ENCODE measurements at places on chromosomes 5 and 9. TPM values are rescaled to one million over a fixed set of nuclear protein-coding genes. Genes with fewer than 3 reads are reported as not detected.

- no peak for DNase-seq
These were observed 268.6 kb upstream of the MVB12B start for GRCh38 chr9:126058011-126058531.

The GABRA6 gene
- not detected for total RNA-seq

The DBH gene
- total RNA-seq: not detected

GRCh38 chr5:89241186-89241585, 358.2 kb upstream of the MEF2C start:
- DNase-seq: no peak

The MGAT4B gene
- 232 TPM for total RNA-seq

- DNase-seq: no peak
These were observed 56.2 kb upstream of the LPAR1 start for GRCh38 chr9:111094433-111094924.

DNA sequence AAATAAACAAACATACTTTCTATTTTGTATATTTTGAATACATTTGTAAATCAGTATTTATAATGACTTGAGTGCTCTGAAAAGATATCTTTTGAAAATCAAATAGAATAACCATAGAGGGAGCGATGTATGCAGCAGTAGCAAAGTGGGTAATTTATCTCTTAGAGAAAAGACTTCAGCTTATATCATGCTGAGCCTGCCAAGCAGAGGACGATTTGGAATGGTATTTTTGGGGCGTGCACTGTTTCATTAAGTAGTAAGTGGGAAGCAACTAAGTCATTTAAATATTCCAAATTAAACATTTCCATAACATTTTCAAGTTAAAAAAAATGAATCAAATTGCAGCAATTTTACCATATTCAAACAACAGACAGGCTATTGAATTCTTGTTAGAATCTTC, 147.6 kb downstream of the CDH10 start:
- DNase-seq: no peak

The ANKRD55 gene
- not detected for total RNA-seq

The IQGAP2 gene
- total RNA-seq: 0.80 TPM

GRCh38 chr5:53164478-53165165, 55.1 kb upstream of the MOCS2 start:
- DNase-seq: no peak

- DNase-seq: no peak
These were observed 115.9 kb downstream of the PIK3R1 start for GRCh38 chr5:68331192-68332079.

- peak; percentile 25 for DNase-seq
These were observed 1114.9 kb upstream of the C9orf72 start for GRCh38 chr9:28688172-28688571.

- DNase-seq: no peak
These were observed 654 bp downstream of the ADAMTS2 start for GRCh38 chr5:179344431-179345182.

- no peak for DNase-seq
These were observed 1.9 kb upstream of the NRARP start for GRCh38 chr9:137303893-137304382.

DNA sequence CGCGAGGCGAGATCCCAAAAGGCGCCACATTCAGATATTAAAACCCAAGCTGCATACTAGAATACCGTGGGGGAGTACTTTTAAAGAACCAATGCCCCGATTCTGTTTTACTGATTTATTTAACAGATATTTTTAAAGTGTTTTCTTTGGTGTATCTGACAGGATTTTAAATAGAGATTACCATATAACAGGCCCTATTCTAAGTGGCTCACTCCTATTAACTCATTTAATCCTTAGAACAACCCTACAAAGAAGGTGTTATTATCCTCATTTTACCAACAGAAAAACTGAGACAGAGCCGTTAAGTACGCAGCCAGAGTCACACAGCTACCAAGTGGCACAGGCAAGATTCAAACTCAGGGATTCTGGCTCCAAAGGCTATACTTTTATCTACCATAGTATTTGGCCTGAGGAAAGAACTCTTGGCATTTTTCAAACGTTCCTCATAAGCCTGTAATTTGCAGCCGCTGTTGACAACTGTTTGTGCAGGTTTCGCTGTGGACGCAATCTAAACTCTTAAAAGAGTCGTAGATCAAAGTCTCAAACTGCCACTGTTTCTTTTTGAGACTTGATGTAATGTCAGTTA, 550 bp upstream of the TMEM245 start:
- no peak for DNase-seq

- no peak for DNase-seq
These were observed 72.1 kb downstream of the PRLR start for GRCh38 chr5:35158204-35158603.

The IFNK gene
- not detected for total RNA-seq

GRCh38 chr5:173750538-173751265, 134.3 kb upstream of the BOD1 start:
- no peak for DNase-seq

The CEL gene
- total RNA-seq: 0.58 TPM

GRCh38 chr9:134554373-134555093, 87.1 kb upstream of the COL5A1 start:
- DNase-seq: no peak

DNA sequence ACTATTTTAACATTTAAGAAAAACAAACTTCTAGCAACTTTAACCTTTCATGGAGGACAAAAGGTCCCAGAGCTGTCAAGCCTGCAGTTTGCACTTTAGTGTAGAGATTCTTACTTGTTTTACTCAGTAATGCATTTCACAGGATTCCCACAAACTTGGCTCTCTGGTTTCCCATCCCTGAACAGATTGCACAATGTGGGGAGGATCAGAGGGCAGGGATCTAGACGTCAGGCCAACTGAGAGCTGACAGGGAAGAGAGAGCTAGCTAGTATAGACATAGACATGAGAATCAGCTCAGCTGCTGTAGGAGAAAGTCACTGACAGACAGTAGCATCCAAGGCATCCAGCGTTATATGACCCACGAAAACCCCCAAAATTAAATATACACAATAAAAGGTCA, 20.9 kb upstream of the BNIP1 start:
- peak; percentile 42 for DNase-seq

DNA sequence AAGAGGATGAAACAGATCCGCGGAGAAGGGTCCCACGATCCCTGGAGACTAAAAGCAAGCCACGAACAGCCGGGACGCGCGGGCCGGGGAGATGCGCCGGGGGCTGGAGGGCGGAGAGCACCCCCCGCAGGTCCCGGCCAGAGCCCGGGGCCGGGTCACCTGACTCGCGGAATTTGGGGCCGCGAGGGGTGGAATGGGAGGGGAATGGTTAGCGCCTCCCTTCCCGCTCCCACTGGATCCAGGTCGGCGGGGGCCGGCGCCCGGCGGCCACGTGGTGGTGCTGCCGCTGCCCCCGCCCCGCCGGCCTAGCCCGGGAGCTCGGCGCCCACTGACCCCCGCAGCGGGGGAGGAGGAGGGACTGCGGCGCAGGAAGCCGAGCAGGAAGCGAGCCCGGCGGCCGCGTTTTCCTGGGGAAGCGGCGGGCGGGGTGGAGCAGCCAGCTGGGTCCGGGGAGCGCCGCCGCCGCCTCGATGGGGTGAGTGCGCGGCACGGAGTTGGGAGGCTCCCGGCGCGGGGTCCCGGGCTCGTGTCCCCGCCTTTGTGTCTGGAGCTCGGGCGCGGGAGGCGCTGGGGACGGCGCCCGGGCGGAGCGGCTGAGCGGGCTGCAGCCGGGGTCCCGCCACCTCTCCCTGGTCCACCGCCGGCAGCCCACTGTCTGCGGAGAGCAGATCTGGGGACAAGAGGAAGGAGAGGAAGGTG, at the start of gene RAI14:
Gene RAI14 (plus strand): TSS at position 328 of the 699 bp plus-strand sequence. CDS start 30,592 bp downstream, outside the sequence.
- no peak for DNase-seq

DNA sequence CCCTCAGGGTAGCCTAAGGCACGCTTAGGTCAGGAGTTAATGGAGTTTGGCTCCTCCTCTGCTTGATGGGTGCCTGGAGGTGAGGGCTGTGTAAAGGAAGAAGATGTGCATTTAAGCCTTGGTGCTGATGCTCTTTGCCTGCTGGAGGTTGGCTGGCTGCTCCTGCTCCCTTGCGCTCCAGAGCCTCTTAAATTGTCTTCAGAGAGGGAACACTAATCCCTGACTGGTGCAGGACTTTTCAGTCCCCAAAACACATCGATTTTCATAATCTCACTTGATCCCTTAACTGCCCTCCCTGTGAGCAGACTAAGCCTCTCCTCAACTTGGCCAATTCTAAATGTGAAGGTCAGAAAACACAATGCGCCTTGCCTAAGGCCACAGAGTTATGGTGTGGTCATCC, 16.2 kb upstream of the TCOF1 start:
- no peak for DNase-seq

The PAX5 gene
- total RNA-seq: under 0.01 TPM

- DNase-seq: peak; percentile 94
These were observed 5.9 kb upstream of the SLC22A5 start for GRCh38 chr5:132363431-132364112.
